RPMI7951 (cell line): ENCODE measurements at places on chromosomes 5 and 9. TPM values are rescaled to one million over a fixed set of nuclear protein-coding genes. Genes with fewer than 3 reads are reported as not detected.
A peak's percentile ranks its signal among the peaks of the same experiment; 100 is the strongest.

The FBXL7 gene
- total RNA-seq: 5.0 and 6.4 TPM in 2 replicates

DNA sequence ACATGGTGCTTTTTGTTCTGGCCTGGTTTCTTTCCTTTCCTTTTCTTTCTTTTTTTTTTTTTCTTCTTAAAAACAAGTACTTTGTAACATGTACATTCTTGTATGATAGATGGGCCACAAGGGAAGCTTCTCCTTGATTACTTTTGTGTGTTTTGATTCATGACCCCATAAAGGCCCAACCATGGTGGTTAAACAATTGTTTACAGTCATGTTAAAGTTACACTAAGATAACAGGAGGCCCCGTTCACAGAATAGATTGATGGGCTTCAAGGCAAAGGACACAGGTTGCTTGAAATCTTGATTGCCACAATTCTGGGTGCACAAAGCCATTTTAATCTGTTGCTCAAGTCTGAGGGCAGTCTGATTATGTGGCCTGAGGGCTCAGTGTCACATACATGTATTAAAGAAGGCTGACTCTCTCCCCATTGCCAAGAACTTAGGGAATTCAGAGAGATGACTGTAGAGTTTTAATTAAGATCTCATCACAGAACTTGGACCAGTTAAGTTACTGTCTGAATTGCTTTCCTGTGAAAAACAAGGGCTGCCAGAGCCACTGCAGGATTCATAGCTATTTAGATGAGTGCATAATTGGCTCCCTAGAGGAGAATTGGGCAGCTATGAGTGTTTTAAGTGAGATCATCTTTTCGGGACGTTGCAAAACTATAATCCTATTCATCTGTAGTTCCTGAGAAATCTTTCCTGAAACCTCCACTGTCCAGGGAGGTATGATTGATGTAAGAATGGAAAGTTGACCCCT is 163.4 kb downstream of the TLE4 start:
- DNase-seq: no peak

- no peak for DNase-seq
These were observed 6.8 kb downstream of the NNT start for GRCh38 chr5:43609752-43610151.

DNA sequence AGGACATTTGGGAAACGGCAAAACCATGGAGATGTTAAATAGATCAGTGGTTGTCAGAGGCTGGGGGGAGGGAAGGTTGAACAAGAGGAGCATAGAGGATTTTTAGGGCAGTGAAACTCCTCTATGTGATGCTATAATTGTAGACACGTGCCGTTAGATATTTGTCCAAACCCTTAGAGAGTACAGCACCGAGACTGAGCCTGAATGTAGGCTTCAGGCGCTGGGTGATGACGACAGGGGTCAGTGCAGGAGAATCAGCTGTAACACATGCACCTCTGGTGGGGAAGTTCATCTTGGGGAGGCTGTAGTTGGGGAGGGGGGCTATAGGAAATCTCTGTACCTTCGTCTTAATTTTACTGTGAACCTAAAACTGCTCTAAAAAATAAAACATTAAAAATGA is 22.2 kb upstream of the CLPTM1L start:
- no peak for DNase-seq

The PSD2 gene
- total RNA-seq: not detected in 2 replicates

- peak; percentile 90 for DNase-seq
These were observed 53.8 kb downstream of the GLRA1 start for GRCh38 chr5:151870820-151871219.

GRCh38 chr5:61600945-61601511 is 269.0 kb downstream of the ZSWIM6 start:
- DNase-seq: no peak

GRCh38 chr9:89523948-89524347 is 26.0 kb upstream of the SEMA4D start:
- DNase-seq: no peak

The GABBR2 gene
- total RNA-seq: not detected in 2 replicates

DNA sequence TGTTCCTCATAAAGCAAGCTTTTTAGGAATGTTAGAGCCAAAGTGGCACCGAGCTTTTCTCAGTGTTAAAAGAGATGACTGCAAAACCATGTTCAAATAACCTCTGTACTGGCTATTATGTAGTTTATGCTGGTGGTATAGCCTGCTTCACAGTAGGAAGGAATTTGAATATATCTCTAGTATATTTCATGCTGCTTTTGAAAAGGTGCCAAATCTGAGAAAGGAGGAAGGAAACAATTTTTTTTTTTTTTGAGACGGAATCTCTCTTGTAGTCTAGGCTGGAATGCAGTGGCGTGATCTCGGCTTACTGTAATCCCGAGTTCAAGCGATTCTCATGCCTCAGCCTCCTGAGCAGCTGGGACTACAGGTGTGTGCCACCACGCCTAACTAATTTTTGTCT is 13.5 kb downstream of the CREBRF start:
- DNase-seq: no peak

The ZDHHC11B gene
- total RNA-seq: not detected in 2 replicates

- no peak for DNase-seq
These were observed 169.2 kb upstream of the CTNND2 start for GRCh38 chr5:12073426-12073825.
